Cortex of kidney (tissue), 1 donor: ENCODE measurements at places on chromosomes 6 and 20.

DNA sequence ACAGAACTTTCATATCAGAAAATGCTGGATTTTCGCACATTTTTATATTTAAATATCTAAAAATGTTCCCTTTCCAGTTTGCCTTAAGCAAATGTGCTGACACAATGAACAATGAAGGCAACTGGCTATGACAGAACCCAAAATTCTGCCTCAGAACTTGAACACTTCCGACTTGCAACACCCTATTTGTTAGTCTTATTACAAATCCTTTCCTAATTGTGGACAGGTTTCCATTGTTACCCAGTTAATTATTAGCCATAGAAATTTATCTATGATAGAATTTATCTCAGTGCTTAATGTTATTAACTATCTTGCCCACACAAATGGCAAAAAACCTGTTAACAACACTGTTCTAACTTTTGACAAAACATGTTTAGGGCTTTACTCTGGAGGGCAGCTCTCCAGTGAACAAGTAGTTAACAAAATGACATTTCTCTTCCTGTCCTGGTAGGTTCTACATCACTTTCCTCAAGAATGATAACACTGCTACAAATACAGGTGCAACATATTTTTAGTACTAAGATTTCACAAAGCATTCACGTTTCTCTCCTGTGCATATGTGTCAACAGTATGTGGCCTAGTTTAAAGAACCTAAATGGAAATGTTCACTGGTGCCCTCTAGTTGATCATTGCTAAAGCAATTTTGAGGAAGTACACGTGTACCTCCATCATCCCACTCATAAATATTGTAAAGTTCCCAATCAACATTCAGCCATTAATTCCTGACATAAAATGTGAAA lies 58.4 kb downstream of the HIVEP2 start:
- DNase-seq: no peak

DNA sequence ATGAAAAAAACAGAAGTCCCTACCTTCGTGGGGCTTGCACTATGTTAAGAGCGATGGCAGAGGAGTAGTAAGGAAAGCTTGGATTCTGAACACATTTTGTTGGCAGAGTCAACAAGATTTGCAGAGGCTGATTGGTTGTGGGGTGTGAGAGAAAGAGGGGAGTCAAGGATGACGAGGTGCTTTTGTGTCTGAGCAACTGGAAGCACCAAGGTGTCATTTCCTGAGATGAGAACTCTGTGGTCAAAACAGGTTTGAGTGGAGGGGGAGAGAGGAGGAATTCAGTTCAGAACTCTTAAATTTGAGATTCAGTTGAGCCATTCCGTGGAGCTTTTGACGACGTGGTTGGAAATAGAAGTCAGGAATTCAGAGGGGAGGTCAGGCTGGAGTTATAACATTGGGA lies 3.5 kb downstream of the OCSTAMP start:
- DNase-seq: no peak

GRCh38 chr6:16961577-16961976 lies 140.3 kb upstream of the STMND1 start:
- DNase-seq: no peak

DNA sequence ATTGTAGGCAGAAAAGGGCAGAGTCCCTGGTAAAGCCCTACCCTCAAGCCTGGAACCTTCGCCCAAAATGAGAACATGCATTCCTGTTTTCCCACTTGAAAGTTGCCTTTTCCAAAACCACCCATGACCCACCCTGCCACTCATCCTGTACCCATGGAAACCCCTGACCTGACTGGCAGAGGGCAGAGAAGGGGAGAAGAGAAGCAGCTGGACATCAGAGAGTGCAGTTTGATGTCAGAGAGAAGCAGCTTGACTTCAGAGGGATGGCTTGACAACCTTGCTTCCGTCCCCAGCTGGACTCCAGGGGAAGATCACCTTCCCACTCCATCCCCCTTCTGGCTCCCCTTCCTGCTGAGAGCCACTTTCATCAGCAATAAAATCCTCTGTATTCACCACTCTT lies 123.6 kb upstream of the SHLD1 start:
- DNase-seq: no peak

DNA sequence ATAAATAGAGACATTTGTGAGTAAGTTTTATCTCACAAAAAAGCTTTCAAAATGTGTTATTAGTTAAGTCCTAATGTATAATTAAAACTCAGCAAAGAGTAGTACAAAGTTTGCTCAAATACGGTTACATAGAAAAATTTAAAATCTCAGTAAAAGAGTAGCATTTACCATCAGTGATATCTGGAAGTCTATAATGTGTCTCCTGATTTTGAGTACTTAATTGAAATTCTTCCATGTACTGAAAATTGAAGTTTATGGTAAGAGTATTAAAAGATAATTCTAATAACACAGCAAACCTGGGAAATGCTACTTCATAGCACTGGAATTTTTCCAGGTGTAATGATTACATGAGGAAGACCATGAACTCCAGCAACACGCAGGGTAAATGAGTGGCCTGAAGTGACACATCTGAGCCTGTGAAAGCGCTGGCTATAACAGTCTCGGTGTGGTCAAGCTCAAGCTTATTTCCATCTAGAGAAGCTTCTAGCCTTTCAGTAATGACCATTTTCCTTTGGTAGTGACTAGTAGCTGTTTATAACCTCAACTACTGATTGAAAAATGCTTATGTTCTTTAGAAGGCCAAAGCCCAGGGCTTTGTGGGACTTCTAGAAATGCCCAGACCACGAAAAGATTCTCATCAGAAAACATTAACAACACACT lies 203.2 kb downstream of the ISM1 start:
- DNase-seq: no peak

DNA sequence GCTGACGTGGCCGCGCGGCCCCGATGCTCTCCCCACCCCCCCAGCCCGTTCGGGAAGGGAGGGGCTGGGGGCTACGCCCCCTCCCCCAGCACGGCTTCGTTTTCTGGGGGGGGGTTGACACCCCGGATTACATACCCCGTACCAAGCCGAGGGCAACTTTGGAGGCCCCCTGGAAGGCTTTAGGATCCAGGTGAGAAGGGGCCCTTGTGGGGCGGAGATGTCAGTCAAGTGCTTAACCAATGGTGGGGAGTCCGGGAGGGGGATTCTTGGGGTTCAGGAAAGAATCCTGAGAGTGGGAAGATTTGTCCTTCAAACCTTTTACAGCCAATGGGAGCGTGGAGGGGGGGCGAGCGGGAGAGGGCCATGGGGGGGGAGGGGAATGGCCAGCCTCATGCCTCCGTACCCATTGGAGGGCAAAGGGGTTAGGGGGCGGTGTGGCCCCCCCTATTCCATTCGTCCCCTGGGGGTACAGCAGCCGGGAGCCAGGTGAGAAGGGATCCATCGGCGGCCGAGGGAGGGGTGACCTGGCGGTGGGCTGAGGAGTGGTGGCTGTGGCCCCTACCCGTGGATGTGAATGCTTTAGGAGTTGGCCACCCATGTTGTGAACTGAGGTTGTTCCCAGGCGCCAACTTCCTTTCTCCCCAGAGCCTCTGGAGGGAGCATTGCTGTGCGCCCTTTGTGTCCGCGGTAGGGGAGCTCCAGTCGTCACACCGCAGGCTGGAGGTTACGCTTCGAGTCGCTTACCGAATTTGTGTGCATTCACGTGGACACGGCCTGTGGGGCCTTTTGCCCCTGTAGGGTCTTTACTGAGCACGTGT lies 682 bp downstream of the BRD2 start:
- no peak for DNase-seq

DNA sequence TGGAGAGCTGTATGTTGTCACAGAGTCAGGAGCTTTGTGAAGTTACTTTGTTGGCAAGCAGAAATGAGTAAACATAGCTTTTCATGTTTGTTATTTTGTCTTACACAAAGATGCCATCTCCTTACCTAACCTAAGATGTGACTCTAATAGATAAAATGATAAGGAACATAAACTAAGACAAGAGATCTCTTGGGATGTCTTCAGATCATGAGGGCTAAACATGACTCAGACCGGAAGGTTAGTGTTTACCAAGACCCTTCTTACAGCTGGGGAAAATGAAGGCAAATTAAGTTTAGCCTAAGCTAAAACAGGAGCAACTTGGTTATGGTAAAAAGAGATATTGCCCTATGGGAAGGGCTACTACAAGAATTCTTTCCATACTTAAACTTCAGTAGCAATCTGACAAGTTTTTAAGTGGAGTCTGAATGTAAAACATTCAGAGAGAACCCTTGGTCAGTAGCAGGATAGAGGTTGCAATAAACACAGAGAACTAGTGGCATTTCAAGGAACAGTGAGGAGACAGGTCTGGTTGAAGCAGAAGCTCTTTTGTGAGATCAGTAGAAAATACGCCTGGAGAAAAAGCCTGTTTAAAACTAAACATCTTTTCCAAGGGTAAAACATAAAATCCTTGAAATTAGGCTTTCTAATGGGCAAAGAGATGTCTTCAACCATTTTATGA lies 29.9 kb downstream of the SGK1 start:
- no peak for DNase-seq

DNA sequence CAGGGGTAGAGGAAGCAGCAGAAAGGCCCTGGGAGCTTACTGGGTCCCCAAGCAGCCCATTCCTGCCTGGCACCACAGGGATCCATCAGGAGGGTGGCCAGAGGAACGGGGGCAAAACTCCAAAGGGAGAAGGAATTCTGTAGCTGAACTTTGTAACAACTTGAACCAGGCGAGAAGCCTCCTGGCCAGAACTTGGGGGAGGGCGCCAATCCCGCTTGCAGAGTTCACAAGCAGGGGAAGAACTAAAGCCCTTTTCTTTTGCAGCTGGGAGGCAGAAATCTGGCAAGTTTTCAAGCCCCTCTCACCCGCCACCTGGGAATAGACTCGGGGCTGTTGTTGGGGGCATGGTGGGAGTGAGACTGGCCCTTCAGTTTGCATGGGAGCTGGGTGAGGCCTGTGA lies 189.1 kb downstream of the PHF3 start:
- no peak for DNase-seq

- no peak for DNase-seq
These were observed 1.3 kb upstream of the PGC start for GRCh38 chr6:41748542-41748941.

- DNase-seq: no peak
These were observed 43.3 kb downstream of the SULF2 start for GRCh38 chr20:47741669-47742608.

DNA sequence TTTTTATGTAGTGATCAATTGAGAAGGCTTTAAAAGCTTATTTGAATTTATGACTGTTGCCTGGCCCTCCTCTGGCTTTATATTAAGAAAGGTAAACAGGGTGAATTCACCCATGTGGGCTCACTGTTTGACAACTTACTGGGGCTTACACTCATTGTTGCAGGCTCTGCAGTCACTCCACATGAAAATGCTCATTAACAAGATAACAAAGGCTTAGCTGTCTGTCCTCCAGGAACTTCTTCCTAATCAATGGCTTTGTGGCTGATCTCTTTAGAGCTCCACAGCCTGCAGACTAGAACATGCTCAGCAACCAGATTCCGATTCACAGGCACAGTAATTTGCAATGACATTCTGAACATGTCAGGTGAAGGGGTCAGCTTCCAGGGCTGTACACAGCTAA lies 323.2 kb upstream of the MAN1A1 start:
- DNase-seq: no peak

DNA sequence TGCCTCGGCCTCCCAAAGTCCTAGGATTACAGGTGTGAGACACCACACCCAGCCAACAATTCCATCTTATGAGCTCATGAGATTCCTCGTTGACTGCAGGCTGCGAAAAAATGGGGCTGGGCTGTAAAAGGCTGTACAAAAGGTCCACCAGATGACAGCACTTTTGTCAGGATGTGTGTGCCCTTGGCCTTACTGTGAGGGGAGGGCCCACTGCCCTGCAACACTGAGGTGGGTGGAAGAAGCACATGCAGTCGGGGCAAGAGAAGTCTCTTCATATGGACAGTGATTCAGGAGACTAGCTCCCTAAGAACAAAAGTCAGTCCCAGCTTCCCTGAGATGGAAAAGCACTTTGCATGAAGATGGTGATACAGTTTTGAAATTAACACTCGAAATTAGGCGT lies 50.5 kb downstream of the KCTD20 start:
- DNase-seq: no peak

- no peak for DNase-seq
These were observed 76.7 kb downstream of the DACT2 start for GRCh38 chr6:168242940-168243225.
